IgD-negative memory B cell (primary cell): ENCODE measurements at places on chromosomes 12 and 14. TPM values are rescaled to one million over a fixed set of nuclear protein-coding genes. Genes with fewer than 3 reads are reported as not detected.

The PTPRR gene
- not detected for polyA plus RNA-seq

The TAS2R42 gene
- polyA plus RNA-seq: not detected

The SYNE3 gene
- polyA plus RNA-seq: 8.8 TPM

The TMTC3 gene
- polyA plus RNA-seq: 3.3 TPM

The NID2 gene
- polyA plus RNA-seq: 0.73 TPM

The LMNTD1 gene
- polyA plus RNA-seq: not detected

The TMEM229B gene
- polyA plus RNA-seq: 7.0 TPM

The VCPKMT gene
- 14.0 TPM for polyA plus RNA-seq

The EMP1 gene
- not detected for polyA plus RNA-seq
